Stimulated activated CD4-positive, alpha-beta T cell treated with anti-CD3 and anti-CD28 coated beads, Interleukin-4, amount 100 ng/mL, for 4 hours (primary cell): ENCODE measurements at places on chromosomes 3 and 15.
A peak's percentile ranks its signal among the peaks of the same experiment; 100 is the strongest.

DNA sequence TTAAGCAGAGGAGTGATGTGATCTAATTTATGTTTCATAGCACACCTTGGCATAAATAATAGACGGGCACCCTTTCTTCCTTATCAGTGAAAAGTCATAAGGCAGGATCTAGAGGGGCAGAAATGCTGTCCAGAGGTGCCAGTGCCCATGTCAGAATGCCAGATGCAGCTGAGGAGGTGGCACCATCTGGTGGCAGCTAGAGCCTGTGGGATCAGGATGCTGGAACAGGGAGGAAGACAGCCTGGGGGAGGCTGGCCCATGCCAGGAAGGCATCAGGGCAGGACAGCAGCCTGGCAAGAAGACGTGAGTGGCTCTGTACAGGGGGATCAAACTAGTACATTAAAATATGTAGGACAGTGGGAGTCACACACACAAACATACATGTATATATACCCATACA is 16.5 kb downstream of the MYH15 start:
- DNase-seq = no peak

DNA sequence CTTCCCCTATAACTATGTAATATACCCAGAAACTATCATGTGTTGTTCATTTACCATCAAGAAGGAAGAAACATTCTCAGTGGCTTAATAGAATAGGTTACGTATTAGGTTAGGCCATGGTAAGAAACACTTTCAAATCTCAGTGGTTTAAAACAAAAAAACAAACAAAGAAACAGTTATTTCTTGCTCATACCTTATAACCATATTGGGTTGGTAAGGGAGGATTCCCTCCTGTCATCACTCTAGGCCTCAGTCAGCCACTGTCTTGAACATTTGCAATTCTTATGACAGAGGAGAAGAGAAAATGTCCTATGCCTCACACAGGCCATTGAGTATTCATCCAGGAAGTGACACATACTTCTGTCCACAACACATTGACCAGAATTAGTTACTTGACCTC is 727.7 kb upstream of the NECTIN3 start:
- no peak for DNase-seq

DNA sequence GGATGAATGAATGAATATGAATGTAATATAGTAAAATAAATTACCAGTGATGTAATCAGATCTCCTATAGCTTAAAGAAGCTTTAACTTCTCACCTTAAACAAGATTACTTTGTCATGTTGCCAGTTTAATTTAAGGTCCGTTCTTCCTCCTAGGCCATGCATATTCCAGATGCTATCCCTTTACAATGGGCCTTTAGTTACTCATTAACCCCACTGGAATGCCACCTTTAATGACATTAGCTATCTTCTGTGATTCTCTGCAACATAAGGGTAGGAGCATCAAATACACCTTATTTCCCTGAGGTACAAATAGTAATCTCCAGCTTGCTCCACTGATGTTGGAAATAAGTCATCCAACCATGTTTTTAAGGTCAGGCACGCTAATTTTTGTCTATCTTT is 63.0 kb upstream of the TIMP4 start:
- DNase-seq = no peak

- no peak for DNase-seq
Measured at GRCh38 chr3:72993391-72993790, 3.2 kb upstream of the PPP4R2 start.

- DNase-seq = no peak
Measured at GRCh38 chr15:86018679-86019078, 61.0 kb upstream of the AGBL1 start.

GRCh38 chr3:70726096-70726938 is 413.9 kb upstream of the MDFIC2 start:
- DNase-seq = no peak

DNA sequence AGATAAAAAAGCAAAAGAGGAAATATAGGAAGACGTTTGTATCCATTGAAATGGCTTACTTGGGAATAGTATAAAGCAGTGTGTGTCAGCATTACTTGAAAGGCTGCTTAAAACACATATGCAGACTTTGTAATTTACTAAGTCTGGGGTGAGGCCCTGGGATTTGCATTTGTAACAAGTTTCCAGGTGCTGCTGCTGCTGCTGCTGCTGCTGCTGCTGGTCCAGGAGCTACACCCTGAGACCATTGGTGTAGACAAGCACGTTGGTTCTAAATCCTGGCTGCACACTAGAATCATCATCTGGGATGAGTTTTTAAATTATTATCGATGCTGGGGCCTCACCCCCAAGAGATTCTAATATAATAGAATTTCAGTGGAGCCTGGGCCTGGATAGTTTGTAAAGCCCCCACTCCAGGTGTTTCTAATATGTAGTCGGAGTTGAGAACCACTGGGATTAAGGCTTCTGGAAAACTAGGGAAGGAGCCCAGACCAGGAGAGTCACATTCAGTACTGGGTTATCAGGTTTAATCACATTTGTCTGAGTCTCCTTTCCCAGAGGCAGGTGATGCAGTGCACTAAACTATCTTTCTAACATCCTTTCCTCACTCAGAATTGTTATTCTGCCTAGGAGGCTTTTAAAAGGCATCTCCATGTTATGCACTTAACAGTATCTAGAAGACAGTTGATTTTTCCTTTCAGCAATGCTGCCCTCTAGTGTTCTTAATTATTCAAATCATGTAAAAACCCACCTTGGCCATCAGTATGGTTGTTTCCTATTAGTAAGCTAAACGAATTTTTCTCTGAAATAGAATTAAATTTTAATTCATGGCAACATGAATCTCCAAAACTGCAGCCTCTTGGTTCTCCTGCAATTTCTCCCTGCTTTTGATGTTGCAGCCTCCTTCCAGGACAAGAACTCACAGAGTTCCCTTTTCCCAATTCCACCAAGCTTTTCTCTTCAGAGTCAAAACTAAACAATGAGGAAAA is 45.4 kb downstream of the SSR3 start:
- DNase-seq = no peak

DNA sequence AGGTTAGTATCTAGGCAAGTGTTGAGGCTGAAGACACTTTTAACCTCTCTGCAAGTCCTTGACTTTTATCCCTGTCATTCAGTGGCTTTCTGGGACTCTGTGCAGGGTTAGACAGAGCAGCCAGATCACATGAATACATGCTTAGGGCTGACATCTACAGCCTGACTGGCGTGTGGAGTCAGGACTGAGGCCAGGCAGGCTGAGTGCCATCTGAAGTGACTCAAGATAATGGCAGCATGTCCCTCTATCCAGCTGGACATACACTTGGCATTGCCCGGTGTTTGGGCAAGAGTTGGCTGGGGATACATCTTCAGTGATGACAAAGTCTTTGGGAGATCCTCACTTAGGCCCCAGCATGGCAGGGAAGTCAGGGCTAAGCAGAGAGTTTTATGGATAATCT is 22.4 kb downstream of the DUOX2 start:
- DNase-seq = no peak

DNA sequence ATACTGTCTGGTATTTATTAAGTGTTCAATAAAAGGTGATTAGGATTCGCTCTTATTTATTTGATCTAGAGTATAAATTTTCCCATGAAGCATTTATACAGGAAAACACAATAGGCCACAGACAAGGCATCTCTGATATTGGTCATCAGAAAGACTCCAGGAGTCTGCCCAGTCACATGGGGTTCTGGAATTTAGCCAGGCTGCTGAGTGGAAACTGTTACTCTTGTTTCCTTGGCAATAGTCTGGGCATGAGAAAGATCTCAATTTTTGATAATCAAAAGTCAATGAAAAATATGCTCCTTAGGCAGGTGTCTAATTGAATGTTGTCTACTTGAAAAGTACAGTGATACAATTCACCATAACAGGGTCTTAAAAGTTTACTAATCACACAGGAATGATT is 161.2 kb downstream of the FRMD5 start:
- DNase-seq = no peak

- no peak for DNase-seq
Measured at GRCh38 chr15:20340331-20340811, 201.2 kb downstream of the GOLGA6L6 start.

GRCh38 chr15:29089731-29090616 is 179.6 kb downstream of the NSMCE3 start:
- DNase-seq = peak; percentile 8

- peak; percentile 53 for DNase-seq
Measured at GRCh38 chr3:12471241-12471640, 13.0 kb upstream of the TSEN2 start.

- no peak for DNase-seq
Measured at GRCh38 chr3:127865941-127866340, 43.6 kb upstream of the MGLL start.

DNA sequence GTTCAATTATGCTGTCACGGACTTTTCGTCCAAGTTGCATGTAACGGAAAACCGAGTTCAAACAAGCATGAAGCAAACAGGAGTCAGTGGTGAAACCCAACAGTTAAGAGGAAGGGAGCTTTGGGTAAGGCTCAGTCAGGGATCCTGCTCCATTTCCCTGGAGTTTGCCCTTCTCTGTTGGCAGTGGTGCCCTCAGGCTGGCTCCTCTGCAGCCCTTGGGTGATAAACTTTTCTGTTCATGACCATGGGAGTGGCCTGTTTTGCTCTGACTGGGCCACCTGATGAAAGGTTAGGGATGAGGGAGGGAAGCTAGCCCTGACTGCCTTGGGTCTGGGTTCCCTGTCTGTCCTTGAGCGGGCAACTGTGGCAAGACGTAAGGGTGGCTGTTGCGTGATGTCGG is 16.1 kb downstream of the CHAC1 start:
- DNase-seq = no peak

DNA sequence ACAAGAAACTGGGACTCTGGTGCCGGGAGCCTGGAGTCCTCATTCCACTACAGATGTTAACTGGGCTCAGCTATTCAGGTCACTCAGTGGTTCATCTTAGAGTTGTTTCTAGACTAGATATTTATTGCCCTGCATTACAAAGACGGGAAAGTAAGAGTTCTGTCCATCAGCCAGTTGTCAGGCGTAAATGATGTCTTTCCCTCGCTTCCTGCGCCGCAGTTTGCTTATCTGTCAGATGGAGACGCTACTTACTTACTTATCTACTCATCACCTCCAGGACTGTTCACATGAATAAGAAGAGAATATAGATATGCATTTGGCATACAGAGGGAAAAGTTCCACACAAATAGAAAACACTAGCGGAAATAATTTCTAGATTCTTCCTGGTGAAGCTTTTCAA is 47.8 kb upstream of the CGNL1 start:
- DNase-seq = no peak

GRCh38 chr3:73868688-73869315 is 244.1 kb upstream of the PDZRN3 start:
- DNase-seq = no peak

GRCh38 chr15:58212909-58213526 is 74.8 kb downstream of the AQP9 start:
- DNase-seq = no peak
